ENCODE measurements at places on chromosomes 3 and 15. TPM values are rescaled to one million over a fixed set of nuclear protein-coding genes. Genes with fewer than 3 reads are reported as not detected.

Gene CLRN1
- total RNA-seq = not detected

Gene PRRT3
- 1.4 TPM for total RNA-seq

Gene SH2D7
- not detected for total RNA-seq

- DNase-seq = no peak
Measured at GRCh38 chr15:67715170-67715569, 110.1 kb upstream of the SKOR1 start.

GRCh38 chr3:137812023-137812422 lies 47.9 kb downstream of the SOX14 start:
- no peak for DNase-seq

All from right atrium auricular region (tissue), 2 donors.